ENCODE measurements at places on chromosomes 13 and 19. TPM values are rescaled to one million over a fixed set of nuclear protein-coding genes. Genes with fewer than 3 reads are reported as not detected.

The KCNJ14 gene
- total RNA-seq, result 0.44 TPM

DNA sequence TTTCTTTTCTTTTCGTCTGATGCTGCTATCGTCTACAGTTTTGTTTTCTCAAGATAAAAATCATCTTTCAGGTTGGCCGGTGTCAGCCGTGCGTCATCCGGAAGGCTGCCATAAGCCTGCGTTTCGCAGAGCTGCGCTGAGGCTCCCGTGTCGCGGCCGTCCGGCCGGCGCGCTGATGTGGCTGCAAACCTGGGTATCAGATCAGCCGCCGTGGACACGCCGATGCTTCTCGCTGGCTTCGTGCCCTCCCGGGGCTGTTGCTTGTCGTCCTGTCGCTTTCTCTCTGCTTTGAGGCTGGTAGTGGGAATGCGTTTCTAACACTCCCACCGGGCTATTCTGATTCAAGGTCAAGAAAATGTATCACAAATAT, 45.9 kb upstream of the TFDP1 start:
- DNase-seq, result peak; percentile 87

The GRIN2D gene
- 0.32 TPM for total RNA-seq

The EDDM13 gene
- total RNA-seq, result not detected

GRCh38 chr19:54207983-54208783, 7.5 kb downstream of the RPS9 start:
- peak; percentile 99 for DNase-seq

DNA sequence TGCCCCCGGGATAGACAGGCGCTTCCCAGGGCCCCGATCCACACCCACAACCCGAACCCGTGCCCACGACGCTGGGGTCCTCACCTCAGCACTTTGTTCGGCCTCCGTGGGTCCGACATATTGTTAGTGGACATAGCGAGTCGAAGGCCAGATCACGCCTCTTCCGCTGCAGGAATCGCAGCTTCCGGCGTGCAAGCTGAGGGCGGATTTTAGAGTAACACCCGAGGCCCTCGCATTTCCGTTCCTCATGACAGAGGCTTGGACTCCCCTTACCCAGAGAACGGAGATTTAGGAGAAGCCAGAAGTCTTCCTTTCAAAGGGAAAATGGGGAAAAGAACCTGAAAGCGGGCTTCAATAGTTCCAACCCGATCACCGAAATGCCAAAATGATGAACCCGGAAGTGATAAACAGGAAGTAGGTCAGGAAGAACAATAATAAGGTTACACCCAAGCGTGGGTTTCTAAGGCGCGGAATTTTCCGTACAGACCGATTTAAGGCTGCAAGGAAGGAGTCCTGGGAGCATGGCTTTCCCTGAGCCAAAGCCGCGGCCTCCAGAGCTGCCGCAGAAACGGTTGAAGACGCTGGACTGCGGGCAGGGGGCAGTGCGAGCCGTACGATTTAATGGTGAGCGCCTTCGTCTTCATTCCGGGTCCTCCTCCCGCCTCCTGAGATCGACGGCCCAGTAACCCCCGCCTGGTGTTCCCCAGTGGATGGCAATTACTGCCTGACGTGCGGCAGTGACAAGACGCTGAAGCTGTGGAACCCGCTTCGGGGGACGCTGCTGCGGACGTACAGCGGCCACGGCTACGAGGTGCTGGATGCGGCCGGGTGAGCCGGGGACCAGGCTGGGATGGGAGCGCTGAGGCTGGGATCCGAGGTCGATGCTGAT, 2.9 kb downstream of the WDR83 start:
- DNase-seq, result peak; percentile 83

DNA sequence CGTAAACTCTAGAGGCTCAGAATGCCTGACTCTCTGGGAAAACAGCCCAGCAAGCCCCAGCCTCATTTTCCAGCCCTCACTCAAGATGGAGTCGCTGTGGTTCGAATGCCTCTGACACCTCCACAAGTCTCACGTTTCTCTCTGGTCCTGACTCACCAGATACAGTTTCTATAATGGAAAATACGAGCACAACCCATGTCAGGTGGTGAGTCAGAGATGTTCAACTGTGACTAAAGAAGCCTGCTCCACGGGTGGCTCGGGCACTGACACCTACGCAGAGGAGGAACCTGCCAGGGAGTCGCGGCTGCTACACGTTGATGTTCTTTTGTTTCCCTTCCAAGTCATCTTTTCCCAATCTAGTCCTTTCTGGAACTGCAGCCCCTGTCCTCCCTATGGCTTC, 87.1 kb upstream of the STK24 start:
- DNase-seq, result peak; percentile 8

DNA sequence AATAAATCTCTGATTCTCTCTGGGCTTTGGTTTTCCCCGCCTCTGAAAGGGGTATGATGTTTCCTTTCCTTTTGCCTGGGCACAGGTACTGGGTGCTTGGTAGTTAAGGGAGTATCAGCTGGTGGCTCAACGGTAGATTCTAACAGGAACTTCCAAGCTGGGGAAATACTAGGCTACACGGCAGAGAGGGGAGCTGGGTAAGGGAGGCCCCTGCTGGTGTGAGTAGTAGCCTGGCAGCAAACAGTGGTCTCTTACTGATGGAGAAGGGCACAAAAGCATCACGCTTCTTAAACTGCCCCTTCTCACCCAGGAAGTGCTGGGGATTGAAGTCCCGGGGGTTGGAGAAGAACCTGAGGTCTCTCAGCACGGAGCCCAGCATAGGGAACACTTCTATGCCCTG, 26.9 kb upstream of the CYP2A7 start:
- DNase-seq, result peak; percentile 63

GRCh38 chr19:7471696-7472615, 16.9 kb downstream of the PEX11G start:
- DNase-seq, result no peak

Measured in adrenal gland (tissue), 19 donors.